DMS153 (cell line): ENCODE measurements at places on chromosomes 1 and 21.
A peak's percentile ranks its signal among the peaks of the same experiment; 100 is the strongest.

DNA sequence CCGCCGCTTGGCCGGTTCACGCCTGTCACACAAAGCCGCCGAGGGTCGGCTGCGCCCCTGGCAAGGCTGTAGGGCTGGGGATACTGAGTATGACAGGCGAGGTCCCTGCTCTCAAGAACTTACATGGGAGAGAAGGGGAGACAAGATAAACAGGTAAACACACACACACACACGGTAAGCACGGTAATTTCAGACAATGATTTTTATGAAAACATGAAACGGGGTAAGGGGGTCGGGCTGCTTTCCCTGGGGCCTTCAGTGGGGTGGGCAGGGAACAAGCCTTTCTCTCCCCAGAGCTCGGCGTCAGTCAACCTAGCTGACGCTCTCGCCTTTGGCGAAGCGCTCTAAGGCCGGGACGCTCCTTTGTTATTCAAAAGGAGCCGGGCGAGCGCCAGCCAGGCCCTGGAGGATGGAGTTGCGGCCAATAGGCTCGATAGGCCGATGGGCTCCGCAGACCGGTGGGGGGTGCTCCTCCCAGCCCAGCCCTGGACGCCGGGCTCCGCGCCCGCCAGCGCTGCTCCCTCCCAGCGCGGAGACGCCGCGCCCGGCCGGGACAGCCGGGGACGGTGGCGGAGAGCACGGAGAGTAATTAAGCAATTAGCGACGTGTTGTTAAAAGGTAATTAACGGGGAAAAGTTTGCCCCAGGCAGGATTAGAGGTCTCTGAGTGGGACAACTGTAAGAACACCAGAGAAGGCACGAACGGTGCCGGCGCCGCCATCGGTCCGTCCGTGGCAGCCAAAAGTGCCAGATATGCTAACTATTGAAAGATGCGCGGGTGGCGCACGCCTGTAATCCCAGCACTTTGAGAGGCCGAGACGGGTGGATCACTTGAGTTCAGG, 950 bp upstream of the INKA2 start:
- peak; percentile 63 for DNase-seq

DNA sequence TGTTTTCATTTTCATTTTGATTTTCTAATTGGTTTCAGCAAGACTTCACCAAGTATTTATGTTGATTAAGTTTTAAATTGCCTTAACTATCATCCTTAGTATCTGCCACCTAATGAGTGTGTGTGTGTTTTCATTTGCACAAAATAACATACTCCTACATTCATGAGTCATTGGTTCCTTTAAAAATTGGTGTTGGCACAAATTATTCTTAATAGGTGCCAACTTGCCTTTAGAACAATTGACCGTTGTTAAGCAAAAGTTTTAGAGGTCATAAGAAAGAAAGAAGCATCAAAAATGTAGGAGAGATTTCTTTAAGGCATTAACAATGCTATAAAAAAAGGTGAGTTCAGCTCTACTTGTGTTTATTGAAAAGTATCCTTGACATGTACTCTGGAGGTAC, 77.5 kb downstream of the FNBP1L start:
- no peak for DNase-seq

DNA sequence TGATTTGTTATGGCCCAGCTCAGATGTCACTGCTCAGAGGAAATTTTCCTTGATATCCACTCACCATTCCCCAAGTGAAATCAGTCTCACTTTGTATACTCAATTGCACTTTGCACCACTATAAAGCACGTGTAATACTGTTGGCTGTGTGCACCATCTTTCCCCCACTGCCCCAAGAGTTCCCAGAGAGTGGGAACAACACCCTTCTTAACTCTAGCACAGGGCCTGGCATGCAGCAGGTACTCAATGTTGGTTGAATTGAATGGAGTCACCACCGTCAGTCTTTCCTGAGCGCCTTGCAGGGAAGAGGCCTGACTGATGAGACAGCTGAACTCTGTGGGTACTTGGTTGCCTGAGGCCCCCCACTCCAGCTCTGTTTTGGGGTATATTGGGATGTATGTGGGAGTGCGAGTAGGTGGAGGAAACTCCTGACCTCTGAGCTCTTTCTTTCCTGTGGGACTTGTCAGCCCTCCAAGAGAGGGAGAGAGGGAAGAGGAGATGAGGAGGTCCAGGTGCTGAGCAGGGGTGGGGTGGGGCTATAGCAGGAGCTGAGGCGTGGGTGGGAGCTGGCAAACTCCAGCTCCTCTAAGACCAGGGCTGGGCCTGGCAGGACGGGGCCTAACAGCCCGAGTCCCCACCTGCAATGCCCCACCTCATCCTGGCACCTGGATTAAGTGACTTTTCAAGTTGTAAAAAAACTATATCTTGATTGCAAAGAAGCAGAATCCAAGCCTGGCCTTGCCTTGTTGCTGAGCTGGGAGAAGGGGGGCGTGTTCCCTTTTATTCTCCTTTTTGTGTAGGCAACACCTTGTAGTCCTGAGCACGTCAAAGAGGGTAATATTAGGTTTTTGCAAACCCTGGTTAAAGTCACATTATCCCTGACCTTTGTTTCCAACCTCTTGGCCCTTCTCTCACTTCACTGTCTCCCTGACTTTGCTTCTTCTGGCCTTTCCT, 19.4 kb upstream of the WASF2 start:
- no peak for DNase-seq

- peak; percentile 39 for DNase-seq
Observed at GRCh38 chr1:207579436-207579799, 65.5 kb upstream of the CR1L start.

DNA sequence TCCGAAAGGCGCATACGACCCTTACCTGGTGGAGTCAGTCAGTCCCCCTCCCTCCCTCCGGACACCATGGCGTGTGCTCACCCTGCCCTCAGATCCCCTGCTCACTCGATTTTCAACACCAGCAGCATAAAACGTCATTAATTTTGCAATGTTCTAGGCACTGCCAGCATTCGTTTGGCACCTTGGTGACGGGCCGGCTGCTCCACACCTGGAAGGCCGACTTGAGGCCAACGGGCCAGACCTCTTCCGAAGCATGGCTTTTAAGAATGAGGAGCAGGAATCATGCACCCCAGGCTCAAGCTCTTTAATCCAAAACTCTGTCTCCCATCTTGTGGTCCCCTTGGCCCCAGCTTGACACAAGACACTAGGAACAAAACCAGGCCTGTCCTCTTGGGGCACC, 33.1 kb downstream of the NPHP4 start:
- no peak for DNase-seq

GRCh38 chr1:89708751-89709375, 75.9 kb downstream of the LRRC8C start:
- no peak for DNase-seq

DNA sequence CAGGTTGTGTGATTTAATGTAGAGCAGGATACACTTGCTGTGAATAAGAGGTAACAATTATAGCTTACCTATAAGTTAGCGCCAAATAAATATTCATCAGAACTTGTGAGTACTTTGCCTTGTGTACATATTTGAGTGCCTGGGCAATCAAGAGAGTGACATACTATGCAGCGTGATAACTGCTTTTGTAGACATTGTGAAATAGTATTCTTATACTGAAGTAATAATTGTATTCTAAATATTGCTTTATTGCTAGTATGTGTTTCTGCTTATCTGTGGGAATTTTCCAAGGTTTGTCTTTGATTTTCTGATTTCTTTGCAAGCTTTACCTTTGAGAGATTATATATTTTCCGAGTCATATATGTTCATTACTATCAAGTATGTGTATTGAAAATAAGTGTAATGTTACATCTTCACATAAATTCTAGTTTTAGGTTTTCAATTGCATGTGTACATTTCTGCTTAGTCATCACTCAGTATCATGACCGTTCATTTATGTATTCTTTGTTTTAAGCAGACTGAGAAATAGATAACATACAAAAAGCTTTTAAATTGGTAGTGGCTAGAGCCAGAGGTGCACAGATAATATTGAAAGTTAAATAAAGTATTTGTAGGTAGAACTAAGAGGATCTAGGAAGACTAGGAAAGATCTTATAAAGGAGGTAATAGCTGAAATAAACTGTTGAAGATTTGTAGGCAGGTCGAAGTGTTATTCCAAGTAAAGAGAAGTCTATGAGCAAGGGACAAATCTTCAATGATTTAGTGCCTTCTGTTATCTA, 19.5 kb downstream of the USP25 start:
- no peak for DNase-seq

- no peak for DNase-seq
Observed at GRCh38 chr1:168469690-168470089, 74.1 kb downstream of the XCL2 start.

DNA sequence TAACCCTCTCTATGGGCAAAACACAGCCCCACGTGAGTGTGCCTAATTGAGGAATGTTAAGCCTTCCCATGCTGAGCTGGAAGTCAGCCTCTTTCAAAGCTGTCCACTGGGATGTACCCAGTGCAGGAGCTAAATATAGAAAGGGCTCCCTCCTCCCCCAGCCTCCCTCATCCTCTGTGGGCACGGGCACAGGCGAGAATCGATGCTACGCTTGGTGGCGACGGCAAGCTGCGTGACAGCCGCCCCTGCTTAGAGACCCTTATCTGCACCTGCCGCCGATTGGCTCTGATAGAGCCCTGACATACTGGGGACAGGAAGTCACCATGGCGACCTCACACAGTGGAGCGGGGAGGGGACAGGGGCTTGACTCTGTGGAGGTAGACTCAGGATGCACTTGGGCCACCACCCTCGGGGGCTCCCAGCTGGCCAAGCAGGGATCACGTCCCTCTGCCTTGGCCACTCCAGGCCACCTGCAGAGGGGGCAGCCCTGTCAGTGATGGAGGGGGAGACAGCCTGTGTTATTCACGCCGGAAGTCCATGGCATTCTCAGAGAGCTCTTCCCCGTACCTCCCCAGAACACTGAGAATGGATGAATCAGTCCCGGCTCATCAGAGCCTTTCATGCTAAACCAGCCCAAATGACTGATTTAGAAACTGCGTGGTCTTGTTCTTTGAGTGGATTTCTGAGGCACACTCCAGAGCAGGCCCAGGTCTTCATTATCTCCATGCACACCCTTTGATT, 84.8 kb downstream of the KCND3 start:
- peak; percentile 74 for DNase-seq

DNA sequence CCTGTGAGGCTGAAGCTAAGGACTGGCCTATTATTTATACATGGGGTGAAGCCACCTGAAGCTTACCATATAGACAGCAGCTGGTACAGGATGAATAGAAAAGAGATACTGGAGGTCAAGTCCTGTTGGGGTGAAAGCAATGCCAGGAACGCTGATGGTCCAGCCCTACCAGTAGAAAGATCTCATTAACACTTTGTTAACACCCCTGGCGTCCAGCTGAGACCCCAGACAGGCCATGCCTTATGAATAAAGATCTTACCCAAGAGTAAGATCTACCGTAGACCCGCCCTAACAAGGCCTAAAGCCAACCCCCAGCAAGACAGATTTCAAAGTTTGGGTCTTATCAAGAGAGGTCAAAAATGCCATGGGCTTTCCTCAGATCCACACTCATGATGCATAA, 34.7 kb downstream of the ST3GAL3 start:
- DNase-seq = no peak

GRCh38 chr1:17281775-17282181, 26.2 kb upstream of the PADI4 start:
- no peak for DNase-seq

GRCh38 chr1:29124366-29125236, 898 bp upstream of the TMEM200B start:
- DNase-seq = no peak

DNA sequence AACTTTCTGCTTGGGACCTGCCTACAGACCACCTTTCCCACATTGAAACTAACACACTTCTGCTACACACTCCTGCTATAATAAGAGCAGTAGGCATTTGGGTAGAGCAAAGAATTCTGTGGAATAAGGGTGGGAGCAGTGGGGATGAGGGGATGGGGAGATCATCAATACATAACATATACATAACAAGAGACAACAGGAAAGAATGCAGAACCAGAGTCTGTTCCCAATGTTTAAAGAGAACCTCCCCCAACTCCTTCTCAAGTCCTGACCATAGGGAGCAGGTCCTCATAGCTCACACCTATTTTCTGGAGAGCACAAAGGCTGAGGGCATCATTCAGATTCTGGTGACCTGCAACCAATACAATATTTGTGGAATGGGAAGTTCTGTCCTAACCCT, 121.6 kb upstream of the BARHL2 start:
- DNase-seq = no peak

DNA sequence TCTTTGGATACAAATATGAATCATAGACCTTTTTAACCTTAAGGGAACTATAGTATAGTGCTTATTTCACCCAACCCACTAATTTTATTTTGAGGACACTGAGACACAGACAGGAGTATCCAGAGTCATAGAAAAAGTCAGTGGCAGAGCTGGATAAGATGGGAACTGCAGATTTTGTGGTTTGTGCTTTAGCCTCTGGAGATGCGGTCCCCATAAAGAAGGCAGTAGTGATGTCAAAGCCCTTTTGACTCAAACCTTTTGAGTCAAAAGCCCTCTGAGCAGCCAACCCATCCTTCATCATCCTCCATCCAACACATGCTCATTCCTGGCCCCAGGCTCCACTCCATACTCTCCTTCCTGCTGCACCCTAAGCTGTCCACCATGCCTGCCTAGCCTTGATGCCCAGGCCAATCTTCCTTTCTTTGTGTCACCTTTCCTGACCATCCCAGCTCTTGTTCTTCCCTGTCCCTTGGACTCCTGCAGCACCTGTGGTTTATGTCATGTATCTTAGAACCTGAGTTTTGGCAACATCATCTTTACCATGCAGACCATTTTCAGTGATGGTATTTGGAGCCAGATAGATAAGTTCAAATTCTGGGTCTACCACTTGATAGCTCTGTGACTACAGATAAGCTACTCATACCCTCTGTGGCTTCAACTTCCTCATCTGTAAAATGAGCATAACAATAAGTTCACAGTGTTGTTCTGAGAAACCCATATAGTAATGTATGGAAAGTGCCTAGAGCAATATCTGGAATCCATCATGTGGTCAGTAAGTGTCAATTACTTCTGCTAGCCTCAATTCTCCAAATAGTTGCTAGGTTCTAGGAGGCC, 20.1 kb downstream of the SLAMF1 start:
- DNase-seq = no peak

DNA sequence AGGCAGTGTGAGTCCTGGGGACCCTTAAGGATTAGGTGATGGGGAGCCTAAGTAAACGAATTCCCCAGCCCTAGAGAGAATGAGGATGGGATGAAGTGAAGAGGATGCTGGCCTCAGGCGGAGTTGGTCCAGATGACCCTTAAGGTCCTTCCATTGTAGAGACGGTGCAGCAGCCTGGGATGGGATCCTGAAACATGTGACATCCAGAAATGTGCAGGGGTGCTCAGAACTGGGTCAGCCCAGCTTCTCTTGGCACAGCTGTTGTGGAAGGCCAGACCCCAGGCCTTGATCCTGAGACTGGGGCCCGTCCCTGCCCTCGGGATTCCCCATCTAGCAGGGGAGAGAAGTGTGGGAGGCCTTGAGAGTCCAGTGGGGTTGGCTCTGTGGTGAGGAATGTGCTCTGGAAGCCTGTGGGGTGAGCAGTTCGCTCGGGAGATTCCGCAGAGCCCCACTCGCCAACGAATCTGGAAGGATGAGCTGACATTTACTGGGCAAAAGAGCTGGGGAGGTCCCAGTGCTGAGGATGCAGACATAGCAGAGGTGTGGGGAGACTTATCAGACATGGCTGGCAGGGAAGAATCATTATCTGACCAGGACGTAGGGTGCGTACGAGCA, 28.1 kb downstream of the A3GALT2 start:
- DNase-seq = no peak

GRCh38 chr21:31220575-31220974, 123.5 kb downstream of the TIAM1 start:
- DNase-seq = no peak

GRCh38 chr1:109655615-109656519, at the start of gene GSTM4:
TSS of gene GSTM4 (plus strand) at chr1:109656099. CDS start at chr1:109656390, 291 bp downstream.
- DNase-seq = no peak

- DNase-seq = no peak
Observed at GRCh38 chr1:12271033-12271432, 41.2 kb downstream of the VPS13D start.

GRCh38 chr1:54080598-54081049, 27.2 kb downstream of the TCEANC2 start:
- no peak for DNase-seq
